ENCODE measurements at places on chromosomes 2 and 18.
A peak's percentile ranks its signal among the peaks of the same experiment; 100 is the strongest.

DNA sequence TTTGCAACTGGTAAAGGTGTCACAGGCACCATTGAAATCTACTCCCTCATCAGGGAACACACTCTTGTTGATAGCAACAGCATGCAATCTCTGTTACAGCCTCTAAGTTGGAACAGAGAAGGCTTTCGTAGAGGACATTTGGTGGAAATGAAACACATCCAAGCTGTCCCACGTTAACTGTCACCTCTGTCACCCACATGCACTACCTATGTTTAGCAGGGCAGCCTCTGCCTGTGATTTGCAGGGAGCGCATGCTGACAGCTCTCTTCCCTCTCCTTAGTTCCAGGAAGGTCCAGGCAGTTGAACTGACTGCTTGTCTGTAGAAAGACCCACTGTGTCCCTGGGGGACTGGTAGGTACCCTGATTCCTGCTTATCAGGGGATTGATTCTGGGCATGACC lies 306.8 kb downstream of the GBX2 start:
- DNase-seq: no peak

DNA sequence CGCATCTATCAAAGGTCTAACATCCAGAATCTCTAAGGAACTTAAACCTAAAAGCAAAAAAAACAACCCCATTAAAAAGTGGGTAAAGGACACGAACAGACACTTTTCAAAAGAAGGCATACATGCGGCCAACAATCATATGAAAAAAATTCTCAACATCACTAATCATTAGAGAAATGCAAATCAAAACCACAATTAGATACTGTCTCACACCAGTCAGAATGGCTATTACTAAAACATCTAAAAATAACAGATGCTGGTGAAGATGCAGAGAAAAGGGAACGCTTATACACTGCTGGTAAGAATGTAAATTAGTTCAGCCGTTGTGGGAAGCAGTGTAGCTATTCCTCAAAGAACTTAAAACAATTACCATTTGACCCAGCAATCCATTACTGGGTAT lies 38.0 kb downstream of the PPP3R1 start:
- no peak for DNase-seq

GRCh38 chr18:46711444-46711863 lies 45.4 kb downstream of the ST8SIA5 start:
- no peak for DNase-seq

GRCh38 chr2:176171351-176172006 lies 14.4 kb downstream of the HOXD3 start:
- no peak for DNase-seq

DNA sequence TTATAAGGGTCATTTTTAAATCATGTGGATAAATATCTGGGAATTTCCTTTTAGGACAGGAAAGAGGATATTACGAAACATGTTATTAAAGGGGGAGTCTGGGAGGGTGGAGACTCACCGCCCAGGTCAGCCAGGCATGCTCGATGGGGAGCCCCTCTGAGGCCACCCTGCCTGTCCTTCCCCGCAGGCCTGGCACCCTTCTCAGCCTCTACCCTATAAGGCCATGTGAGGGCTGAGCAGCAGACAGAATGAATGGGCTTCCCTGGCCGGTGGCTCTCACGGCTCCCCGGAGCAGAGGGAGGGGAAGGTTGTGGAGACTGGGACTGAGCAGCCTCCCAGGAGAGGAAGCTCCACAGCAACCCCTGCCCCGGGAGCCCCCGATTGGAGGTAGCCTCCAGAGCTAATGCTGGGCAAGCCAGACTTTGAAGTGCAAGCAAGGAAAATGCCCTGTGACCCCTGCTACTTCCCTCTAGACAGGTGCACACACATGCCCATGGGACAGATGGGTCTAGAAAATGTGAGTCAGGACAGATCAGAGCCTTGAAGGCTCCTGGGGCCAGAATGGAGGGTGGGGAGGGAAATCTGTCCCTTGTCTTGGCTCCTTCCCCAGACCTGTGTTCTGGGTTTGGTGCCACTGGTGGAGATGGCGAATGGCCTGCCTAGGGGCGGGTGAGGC lies 13.2 kb upstream of the ARMC9 start:
- no peak for DNase-seq

DNA sequence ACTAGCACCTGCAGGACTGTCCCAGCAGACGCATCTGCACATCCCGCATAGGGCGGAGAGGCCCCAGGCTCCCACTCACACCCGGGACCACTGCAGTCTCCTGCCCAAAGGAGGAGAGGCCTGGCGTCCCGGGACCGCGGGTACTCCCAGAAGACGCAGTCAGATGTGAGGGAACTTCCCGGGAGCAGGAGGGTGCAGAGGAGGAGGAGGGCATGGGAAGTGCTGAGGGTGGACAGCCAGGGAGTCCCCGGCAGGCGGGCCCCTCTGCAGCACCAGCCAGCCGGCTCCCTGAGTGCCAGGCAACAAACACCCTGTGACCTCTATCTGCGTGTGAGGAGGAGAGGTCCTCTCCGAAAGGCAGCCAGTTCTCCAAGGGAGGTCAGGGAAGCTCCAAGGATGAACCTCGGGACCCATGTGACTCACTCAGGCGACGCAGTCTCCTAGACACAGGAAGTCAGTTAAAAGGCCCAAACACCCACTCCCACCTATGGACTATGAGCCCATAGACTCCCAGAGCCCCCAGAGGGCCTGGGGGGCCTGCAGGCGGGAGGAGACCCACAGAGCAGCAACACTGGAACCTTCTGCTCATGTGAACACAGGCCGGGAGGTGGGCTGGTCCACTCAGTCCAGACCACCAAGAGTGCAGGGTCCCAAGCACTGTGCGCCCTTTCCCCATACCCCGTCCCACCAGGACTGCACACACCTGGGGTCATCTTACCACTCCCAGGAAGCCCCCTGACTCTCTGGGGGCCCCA lies 4.2 kb downstream of the PXDN start:
- no peak for DNase-seq

GRCh38 chr2:226796012-226796839 lies 3.4 kb downstream of the IRS1 start:
- DNase-seq: no peak

DNA sequence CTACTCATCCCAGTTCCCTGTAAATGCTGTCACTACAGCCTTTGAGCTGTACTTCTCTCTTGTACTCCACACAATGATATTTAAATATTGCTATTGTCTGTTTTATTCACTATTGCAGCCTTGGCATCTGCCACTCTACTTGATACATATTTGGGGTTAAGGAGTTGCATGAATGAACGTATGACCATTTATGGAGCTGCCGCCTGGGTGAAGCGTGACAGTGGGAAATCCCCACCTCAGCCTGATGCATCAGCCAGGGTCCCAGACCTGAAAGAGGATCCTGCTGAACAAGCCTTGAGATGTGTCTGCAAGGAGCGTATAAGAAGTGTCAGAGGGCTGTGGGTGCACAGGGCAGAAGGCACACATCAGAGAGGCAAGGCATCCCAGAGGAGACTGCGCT lies 39.1 kb downstream of the MRPL35 start:
- DNase-seq: no peak

- DNase-seq: no peak
These were observed 310.6 kb downstream of the GBX2 start for GRCh38 chr2:235857598-235857997.

- no peak for DNase-seq
These were observed 103.4 kb upstream of the ODC1 start for GRCh38 chr2:10551496-10551895.

GRCh38 chr2:188776634-188777033 lies 197.5 kb upstream of the COL3A1 start:
- no peak for DNase-seq

DNA sequence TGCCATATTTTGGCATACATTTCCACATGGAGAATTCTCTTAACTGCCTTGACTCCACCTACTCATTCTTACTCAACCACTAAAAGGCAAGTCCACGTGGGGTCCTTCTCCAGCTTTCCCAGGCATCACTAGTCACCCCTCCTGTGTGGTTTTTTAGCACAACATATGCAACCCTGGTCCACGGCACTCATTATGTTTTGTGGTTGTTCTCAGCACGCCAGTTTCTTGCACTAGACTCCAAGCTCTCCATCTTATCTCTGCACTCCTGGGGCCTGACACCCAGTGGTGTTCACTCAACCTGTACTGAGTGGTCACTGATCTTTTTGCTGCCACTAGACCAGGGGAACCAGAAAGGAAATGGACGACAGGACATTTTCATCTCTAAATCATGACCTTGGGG lies 18.0 kb downstream of the MARCHF4 start:
- DNase-seq: no peak

DNA sequence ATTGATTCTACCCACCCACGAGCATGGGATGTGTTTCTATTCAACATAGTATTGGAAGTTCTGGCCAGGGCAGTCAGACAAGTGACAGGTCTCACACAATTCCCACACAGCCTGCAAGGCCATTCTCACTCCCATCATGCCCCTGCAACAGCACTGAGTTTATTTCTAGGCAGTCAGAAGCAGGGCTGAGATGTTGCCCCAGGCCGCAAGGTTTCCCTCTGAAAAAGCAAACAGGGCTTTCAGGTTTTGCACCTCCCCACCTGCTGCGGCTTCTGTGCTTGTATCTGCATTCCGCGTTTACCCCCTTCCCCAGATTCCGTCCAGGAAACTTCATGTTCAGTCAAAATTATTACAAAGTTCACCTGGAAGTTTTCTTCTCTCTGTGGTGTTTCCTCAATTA lies 9.4 kb upstream of the TACR1 start:
- no peak for DNase-seq

- DNase-seq: no peak
These were observed 2.8 kb downstream of the GULP1 start for GRCh38 chr2:188294352-188294926.

DNA sequence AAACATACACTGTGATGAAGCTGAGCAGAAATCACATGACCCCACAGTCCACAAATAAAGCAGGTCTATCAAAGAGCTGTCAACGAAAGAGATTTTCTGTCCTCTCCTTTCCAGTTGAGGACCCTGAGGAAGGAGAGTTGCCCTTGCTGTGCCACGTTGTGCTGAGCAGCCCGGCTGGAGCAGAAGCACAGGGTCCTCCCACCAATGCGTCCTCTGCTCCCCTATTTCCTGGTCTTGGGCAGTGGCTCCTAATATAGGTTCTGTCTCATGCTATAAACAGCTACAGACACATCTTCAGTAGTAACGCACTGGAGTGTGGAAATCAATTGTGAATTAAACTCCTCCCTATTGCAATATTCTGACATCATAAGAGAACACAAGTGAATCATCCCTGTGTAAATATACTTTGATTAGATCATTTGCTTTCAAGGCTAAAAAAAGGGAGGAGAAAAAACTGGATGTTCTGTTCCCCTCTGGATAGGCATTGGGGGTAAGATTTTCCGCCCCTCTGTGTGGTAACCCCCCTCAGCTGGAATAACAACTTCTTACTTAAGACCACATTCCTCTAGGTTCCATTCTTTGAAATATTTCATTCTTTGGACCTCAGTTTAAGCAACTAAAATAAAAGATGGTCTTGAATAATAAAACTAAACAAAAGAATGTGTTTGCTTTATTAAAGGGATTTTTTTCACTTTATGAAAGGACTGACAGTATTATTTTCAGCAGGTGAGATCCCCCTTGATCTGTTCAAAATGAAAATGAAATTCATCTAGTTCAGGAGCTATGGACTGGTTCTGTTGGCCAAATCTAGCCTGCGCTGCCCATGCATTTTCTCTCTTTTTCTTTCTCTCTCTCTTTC lies 8.3 kb upstream of the RHOB start:
- peak; percentile 8 for DNase-seq

DNA sequence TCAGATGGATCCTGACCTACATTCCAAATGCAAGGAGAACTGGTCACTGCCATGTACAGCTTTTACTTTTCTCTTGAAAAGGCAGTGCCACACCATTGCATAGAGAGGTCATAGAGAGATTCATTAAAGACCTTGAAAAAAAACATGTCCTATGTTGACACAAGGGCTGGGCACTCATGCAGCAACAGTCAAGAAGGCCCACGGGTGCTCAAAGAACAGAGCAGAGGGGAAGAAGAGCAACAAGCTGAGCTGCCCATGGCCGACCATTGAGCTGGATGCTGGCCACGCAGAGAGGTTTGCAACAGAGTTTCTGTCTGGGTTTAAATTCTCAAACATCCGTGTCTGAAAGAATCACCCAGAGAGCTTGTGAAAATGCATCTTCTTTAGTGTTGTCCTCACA lies 99.1 kb downstream of the ADD2 start:
- DNase-seq: no peak

DNA sequence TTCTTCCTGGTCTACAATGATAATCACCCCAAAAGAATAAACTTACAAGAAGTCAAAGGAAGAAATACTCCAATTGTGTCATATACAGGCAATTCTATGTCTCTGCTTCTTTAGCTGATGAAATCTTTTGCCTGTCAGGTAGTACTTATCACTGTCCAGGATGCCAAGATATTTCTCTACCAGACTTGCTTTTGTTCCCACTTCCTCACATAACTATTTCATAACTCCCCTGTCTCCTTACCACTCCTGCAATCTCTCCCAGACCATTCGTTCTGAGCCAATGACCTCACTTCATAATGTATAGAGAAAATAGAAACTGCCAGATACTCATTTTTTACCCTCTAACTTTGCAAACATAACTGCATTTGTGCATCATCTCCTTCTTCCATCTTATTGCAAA lies 39.1 kb downstream of the HNMT start:
- no peak for DNase-seq

GRCh38 chr2:166516712-166517303 lies 22.8 kb upstream of the SCN7A start:
- peak; percentile 50 for DNase-seq

GRCh38 chr2:32418778-32419177 lies 62.0 kb downstream of the BIRC6 start:
- DNase-seq: no peak

DNA sequence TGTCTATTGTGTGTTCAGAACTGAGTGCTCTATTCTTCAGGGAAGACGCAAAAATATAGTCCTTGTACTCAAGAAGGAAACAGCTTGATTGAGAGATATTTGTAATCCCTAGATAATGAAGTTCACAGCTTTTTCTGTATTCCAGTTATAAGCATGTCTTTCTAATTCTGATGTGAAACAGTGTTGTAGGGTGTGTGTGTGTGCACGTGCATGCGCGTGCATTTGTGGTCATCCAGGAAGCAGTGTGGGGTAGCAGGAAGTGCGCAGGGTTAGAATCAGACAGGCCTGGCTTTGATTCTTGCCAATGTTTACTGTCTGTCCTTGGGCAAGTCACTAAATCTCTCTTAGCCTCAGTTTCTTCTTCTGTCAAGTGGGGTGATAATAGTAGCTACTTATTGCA lies 87.9 kb downstream of the NPAS2 start:
- no peak for DNase-seq

DNA sequence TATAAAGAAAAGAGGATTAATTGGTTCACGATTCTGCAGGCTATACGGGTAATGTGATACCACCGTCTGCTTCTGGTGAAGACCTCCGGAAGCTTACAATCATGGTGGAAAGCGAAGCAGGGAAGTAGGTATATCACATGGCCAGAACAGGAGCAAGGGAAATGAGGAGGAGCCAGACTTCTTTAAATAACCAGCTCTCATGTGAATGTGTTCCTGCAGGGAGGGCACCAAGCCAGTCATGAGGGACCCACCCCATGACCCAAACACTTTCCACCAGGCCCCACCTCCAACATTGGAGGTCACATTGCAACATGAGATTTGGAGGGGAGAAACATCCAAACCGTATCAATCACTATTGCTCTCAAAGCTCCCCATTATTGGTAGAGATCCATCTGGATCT lies 61.8 kb downstream of the EFEMP1 start:
- no peak for DNase-seq

Measured in NCI-H1092 treated with DMSO at 0.1 percent for 48 hours (cell line).